Globus pallidus (tissue), 1 donor: ENCODE measurements at places on chromosomes 3 and 15.

DNA sequence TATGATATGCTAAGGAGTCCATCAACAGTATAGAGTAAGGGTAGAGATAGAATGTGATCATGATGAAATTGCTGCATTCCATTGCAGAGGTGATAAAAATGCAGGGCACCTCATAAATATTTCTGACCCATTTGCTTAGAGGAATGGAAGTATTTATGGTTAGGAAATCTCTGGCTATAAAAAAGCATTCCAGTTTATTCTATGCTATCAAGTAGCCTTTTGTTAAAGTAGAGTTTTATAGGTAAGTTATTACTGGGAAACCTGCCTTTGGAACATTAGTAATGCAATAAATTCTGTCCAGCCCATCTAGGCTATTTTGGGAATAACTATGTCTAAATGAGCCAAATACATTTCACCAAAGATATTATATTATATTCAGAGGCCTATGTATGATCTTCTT is 19.8 kb upstream of the STRIT1 start:
- no peak for DNase-seq

DNA sequence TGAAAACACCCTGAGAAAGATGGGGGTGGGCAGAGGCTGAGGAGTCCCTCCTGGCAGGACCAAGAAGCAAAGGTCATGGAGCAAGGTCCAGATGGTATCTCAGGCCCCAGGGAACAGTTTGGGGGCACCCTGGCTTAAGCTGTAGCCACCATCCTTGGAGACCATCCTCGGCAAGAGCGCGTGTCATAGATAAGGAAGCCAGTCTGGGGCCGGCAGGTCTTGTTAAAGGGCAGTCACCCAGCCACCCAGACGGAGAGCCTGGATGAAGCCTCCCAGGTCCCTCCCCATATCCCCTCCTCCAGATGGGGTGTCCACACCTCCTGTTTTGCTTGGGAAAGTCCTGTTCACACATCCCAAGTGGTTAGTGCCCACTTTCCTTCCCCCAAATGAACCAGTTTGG is 191.1 kb downstream of the KLF13 start:
- DNase-seq: no peak

GRCh38 chr3:187041362-187042307 is 97.7 kb downstream of the RPL39L start:
- DNase-seq: no peak

- no peak for DNase-seq
Measured at GRCh38 chr3:174162550-174162949, 696.6 kb upstream of the NAALADL2 start.

- DNase-seq: no peak
Measured at GRCh38 chr3:110495201-110495927, 576.3 kb upstream of the NECTIN3 start.

GRCh38 chr3:12436514-12437220 is 47.6 kb upstream of the TSEN2 start:
- DNase-seq: no peak

DNA sequence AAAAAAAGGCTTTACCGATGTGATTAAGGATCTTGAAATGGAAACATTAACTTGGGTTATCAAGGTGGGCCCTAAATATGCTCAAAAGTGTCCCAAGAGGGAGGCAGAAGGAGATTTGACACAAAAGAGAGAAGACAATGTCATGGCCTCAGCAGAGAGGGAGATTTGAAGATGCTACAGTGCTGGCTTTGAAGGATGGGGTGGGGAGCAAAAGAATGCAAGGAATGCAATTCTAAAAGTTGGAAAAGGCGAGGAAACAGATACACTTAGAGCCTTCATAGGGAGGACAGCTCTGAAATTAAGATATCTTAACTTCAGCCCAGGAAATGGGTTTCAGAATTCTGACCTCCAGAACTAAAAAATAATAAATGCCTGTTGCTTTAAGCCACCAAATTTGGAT is 314.5 kb upstream of the CCDC54 start:
- no peak for DNase-seq

GRCh38 chr3:5275529-5275928 is 88.0 kb downstream of the EDEM1 start:
- DNase-seq: no peak

GRCh38 chr3:104909721-104910120 is 457.0 kb upstream of the ALCAM start:
- DNase-seq: no peak

GRCh38 chr3:60490992-60491391 is 760.3 kb downstream of the FHIT start:
- no peak for DNase-seq

DNA sequence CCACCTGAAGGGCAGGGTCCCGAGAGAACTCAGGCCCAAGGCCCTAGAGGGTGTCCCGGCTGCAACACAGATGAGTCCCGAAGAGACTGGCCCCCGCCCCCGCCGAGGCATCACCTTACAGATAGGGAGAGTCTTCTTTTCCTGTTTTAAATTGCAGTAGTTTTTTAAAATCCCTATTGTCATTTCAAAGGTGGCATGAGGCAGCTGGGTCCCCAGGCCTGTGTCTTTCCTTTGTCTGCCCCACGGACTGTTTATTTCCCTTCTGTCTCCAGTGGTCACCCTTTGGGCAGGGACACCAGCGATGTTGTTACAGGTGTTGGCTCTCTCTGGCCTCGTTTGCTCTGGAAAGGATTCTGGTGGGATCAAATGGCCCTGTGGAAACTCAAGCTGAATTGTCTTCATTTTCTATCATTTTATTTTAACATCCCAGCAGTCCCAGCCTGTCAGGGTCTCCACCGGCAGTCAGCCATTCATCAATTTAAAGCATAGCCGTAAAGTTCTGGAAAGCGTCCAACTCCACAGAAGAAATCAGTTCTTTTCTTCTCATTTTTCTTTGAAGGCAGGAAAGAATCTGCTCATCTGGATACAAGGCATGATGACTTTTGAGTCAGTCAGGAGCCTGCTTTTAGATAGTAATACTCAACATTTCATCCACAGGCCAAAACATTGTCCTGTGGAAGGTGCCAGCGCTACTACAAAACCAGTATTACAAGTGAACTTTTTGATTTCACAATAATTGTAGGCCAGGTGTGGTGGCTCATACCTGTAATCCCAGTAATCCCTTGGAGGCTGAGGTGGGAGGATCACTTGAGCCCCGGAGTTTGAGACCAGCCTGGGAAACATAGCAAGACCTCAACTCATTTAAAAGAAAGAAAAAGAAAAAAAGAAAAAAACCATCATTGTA is 96.2 kb downstream of the HES1 start:
- DNase-seq: no peak

DNA sequence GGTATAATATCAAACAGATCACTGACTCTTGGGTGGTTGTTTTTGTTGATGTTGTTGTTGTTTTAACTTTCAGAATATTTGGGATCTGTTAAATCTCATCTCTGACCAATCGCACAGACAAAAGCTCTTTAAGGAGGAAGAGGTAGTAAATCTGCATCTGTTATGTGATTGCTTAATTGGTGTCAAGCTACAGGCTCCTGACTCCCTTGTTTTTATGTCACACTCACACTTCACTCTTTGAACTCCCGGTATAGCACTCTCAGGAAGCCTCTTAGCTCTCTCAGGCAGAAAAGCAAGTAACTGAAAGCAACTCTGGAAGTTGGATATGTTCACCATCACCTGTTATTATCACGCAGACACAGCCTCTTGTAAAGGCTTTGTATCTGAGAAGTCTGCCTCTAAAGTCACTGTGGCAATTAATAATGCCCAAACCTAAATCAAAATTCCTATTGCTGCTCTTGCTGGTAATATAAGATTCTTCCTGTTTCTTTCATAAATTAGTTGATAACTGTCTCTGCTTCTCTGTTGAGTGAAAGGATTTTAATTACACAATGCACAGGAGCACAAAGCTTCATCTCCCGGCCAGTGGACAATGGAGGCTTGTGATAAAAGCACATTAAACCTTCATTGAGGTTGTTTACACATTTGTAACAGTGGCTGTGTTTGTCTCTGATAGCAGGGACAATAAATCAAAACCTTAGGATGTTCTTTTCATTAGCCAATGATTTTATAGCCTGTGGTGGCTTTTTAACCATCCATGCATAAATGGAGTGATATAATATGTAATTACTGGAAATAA is 576.7 kb downstream of the MFSD1 start:
- no peak for DNase-seq
